ENCODE measurements at places on chromosomes 16 and 17. TPM values are rescaled to one million over a fixed set of nuclear protein-coding genes. Genes with fewer than 3 reads are reported as not detected.
A peak's percentile ranks its signal among the peaks of the same experiment; 100 is the strongest.

The ALDH3A1 gene
- not detected for polyA plus RNA-seq

The SLC25A11 gene
- polyA plus RNA-seq: 86.8 TPM

The PDIA2 gene
- not detected for polyA plus RNA-seq

The TMEM106A gene
- 6.6 TPM for polyA plus RNA-seq

The TVP23A gene
- 0.15 TPM for polyA plus RNA-seq

- no peak for DNase-seq
These were observed 4.9 kb downstream of the MYLK3 start for GRCh38 chr16:46743232-46743719.

DNA sequence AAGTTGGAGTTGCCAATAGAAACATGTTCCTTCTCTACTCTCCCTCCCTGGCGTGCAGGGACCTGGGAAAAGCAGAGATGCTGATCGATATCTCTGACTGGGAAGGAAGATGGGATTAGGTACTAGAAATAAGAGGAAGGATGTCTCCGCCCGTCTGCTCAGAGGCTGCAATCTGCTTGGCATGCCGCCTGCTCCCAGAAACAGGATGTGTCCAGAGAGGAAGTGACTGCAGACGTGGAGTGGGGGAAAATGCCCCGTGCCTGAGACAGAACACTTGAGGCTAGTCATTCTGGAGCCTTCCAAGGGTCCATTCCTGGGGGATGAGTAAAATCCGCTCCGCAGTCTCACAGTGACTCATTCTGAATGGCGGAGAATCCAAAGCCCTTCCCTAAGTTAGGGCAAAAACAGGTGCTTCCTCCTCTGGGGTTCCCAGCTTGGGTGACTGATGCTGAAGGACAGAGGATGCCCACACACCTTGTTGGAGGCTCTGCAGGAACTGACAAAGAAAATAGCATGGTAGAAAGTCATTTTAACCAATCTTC is 45.0 kb upstream of the SMURF2 start:
- DNase-seq: no peak

- DNase-seq: no peak
These were observed 200.1 kb downstream of the XYLT1 start for GRCh38 chr16:17270683-17271109.

DNA sequence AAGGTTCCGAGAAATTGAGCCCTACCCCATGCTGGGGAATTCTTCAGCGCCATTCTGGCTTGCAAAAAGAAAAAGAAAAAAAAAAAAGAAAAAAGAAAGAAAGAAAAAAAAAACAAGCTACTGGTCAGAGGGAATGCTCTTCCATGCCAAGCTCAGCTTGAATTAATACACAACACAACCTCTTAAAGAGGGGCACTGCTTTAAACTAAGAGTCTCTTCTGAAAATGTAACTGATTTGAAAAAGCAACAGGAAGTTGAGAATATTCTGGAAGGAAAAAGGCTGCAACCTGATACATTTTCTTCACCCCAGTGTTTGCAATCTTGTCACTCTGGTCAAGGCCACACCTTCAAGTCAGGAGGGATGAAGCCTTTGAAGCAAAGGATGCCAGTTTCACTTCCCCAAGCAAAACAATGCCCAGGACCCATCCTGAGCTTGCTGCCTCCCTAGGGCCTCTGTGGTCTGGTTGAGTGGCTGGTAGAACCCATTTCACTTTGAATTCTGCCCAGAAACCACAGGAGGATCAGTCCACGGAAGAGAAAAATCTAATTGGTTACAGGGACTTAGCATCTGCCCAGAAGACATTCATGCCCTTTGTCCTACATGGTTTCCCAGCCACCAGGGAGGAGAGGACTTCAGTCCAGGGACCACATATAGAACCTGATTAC is 389.7 kb downstream of the SOX9 start:
- no peak for DNase-seq

DNA sequence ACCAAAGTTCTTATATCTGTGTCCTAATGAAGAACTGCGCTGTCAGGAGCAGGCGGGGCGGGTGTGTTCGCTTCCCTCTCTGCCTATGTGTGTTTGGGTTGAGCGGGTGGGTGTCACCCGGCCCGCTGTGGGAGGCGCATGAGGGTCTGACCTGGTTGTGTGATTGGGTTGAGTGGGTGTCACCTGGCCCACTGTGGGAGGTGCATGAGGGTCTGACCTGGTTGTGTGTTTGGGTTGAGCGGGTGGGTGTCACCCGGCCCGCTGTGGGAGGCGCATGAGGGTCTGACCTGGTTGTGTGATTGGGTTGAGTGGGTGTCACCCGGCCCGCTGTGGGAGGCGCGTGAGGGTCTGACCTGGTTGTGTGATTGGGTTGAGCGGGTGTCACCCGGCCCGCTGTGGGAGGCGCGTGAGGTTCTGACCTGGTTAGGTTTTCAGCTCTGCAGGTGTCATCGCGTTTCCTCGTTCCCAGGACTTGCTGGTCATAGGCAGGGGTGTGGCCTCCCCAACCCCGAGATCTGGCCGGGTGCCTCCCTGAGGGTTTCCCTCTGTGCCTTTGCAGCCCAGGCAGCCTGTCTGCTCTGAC is 69.6 kb upstream of the ZNF750 start:
- DNase-seq: peak; percentile 22

- DNase-seq: no peak
These were observed 91.1 kb downstream of the ASIC2 start for GRCh38 chr17:33202021-33202420.

DNA sequence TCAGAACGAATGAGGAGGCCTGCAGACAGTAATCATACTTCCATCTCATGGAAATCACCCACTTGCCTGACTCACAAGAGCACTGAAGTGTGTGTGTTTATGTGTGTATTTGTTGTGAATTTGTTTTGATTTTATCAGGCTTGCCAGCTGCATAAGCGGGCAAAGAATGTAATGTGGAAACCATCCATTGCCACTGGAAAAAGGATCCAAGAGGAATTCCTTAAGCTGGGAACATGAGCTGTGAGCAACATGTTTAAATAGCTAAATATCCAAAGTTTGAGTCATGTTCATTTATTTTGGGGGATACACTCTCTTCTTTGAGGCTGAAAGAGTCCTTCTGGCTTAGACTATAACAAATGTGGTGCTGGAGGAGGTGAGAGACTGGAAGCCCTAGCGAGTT is 198.4 kb upstream of the TBX2 start:
- DNase-seq: no peak

DNA sequence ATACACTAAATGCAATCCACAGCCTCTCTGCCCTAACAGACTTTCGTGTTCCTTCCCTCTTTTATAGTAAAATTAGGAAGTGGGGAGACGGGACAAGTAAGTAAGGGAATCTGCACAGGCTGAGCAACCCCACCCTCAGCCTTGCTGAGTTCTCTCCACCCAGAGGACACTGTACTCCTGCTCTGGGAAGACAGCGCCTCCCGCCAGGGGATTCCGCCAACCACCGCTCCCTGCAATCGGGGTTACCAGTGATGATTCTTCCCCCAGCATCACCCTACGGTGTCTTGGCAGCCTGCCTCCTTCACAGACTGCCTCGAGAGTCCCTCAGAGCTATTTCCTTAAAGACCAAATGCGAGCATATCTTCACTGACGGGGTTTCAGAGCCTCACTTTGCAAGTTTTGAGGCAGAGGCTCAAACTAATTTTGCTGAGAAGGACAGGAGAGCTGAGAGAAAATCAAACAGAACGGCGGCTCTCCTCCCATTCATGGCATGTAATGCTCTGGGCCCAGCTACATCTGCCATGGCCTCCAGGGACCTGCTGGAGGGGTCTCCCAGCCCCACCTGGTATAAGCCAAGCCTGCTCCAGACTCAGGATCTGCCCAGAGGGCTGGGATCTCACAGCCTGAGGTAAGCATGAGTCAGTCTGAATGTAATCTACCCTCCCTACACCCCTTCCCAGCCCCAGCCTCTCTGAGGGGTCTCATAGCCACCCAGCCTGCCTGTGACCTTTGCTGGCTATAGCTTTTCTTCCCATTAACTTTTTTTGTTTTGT is 22.7 kb upstream of the ASGR2 start:
- DNase-seq: no peak

DNA sequence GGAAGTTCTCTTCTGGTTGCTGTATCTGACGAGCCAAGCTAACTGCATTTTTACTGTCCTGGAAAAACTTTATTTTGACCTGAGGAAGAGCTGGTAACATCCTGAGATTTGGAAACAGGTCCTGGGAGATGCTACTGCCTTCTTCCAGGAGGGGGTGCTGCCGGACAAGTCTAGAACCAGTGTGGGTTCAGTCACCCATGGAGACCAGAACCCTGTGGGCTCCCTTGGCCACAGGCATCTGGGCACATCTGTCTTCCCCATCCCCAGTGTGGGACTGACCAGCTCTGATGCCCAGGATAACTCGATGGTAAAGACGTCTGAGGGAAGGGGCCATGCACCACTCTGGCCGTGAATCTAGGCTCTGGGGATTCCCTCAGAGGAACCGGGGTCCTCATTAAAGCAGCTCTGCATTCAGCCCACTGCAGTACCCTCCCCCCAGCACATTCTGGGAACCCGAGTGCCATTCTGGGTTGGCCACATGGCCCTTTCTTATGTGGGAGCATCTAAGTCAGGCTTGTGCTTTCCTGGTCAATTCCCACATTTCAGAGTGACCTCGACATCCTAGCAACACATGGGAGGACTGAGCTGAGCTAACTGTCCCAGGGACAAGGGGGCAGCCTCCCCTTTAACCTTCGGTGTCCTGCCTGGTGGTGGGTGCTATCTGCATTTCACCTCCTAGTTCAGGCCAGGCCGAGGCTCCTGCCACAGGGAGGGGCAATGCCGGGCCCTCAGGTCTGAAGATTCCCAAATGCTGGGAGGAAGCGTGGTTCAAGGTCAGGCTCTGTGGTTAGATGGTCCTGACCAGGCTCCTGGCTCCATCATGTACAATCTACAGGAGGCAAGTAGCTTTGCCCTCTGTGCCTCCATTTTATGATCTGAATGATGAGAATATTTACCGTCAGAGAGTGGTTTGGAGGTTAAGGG is 6.4 kb downstream of the C16orf86 start:
- no peak for DNase-seq

- DNase-seq: no peak
These were observed 13.7 kb downstream of the KRABD2 start for GRCh38 chr17:8362651-8363332.

All from naive thymus-derived CD4-positive, alpha-beta T cell (primary cell).